ENCODE measurements at places on chromosomes 5 and 9.

DNA sequence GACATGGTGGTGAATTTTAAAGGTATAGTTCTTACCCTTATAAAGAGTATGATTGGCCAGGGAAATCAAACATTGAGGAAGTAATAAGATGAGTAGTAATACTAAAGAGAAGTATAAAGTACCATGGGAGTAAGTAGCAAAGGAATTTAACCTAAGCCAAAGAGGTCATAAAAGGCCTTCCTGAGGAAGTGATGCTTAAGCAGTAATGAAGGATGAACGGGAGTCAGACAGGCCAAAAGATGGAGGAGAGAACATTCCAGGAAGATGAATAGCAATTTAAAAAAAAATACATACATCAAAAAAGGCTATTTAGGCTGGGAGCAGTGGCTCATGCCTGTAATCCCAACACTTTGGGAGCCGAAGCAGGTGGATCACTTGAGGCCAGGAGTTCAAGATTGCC lies 29.0 kb downstream of the KLHL3 start:
- no peak for DNase-seq

GRCh38 chr5:16573401-16573800 lies 43.4 kb downstream of the RETREG1 start:
- no peak for DNase-seq

DNA sequence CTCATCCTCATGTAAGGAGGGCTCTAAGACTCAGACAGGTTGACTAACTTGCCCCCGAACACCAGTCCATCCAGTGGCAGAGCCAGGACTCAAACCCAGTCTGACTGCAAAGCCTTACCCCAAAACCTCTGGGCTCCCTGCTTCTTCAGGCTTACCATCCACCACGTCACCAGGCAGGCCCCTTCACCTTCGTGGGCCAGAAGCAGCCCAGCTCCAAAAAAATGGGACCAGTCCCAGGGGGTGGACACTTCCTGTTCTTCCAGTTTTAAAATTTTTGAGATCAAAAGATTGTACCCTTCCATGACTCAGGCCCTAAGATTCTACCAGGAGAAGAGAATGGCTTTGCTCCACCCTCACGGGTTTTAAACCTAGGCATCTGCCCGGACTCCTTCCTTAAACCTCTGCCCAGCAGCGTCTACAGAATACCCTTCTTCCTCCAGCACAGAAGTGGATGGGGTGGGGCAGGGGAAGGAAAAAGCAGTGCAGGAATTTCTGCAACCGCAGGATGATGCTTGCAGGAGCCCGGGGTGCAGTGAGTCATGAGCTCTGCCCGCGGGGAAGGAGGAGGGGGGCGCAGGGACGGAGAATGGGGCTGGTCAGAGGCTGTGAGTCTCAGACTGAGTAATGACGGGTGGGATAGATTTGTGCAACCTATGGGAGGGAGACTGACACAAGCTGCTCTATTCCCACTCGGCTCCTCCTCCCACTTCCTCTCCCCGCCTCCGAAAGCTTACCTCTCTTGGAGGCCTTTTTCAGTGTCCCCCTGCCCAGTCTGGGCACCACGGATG lies 50.4 kb upstream of the STXBP1 start:
- peak; percentile 98 for DNase-seq

DNA sequence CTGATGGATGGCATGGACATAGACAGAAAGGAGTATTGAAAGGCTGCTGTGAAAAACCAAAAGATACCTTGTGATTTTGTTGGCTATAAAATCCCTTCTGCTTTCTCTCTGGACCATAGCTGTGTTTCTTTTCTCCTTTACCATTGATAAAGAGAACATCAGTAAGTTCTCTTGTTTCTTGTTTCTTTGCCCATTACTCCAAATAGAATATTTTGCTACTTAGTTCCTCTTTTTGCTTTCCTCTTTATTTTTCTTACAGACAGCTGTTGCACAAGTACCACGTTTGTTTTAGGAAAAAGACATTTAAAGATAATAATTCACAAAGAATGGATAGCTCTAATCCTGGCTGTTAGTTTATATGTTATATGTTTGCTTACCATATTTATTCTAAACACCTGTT lies 1129.2 kb downstream of the DTWD2 start:
- DNase-seq = no peak

DNA sequence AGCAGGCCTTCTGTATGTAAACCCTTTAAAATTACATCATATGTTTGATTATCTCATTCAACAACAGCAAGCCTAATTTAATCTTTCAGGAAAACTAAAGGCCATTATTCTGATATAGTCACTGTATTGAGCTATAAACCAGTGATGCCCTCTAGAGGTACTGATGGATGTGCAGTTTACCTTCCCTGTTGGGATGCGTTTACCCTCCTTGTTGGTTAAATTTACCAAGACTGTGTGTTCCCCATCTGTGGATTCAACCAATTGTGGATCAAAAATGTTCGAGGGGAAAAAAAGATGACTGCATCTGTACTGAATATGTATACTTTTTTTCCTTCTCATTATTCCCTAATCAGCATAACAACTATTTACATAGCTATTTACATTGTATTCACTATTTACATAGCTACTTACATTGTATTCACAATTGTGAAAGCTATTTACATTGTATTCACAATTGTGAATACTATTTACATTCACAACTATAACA lies 3.7 kb upstream of the BAAT start:
- DNase-seq = no peak

All from Caki2 (cell line).